PC-3 (cell line): ENCODE measurements at places on chromosomes 7 and 10. TPM values are rescaled to one million over a fixed set of nuclear protein-coding genes. Genes with fewer than 3 reads are reported as not detected.

The CYP3A4 gene
- total RNA-seq = not detected in 2 replicates

The ADAM8 gene
- total RNA-seq = 113 and 147 TPM in 2 replicates

The TES gene
- 120 and 128 TPM in 2 replicates for total RNA-seq

The MGMT gene
- 19.8 and 21.8 TPM in 2 replicates for total RNA-seq

The TAS2R40 gene
- total RNA-seq = not detected in 2 replicates

The ERV3-1 gene
- 4.7 and 8.6 TPM in 2 replicates for total RNA-seq

The PDE6C gene
- not detected in 2 replicates for total RNA-seq

The MYPN gene
- 6.0 and 7.1 TPM in 2 replicates for total RNA-seq

The TMEM140 gene
- total RNA-seq = 0.52 TPM in 1 of 2 replicates, not detected in the other

GRCh38 chr7:19692111-19692828 lies 16.6 kb downstream of the POLR1F start:
- no peak for DNase-seq

DNA sequence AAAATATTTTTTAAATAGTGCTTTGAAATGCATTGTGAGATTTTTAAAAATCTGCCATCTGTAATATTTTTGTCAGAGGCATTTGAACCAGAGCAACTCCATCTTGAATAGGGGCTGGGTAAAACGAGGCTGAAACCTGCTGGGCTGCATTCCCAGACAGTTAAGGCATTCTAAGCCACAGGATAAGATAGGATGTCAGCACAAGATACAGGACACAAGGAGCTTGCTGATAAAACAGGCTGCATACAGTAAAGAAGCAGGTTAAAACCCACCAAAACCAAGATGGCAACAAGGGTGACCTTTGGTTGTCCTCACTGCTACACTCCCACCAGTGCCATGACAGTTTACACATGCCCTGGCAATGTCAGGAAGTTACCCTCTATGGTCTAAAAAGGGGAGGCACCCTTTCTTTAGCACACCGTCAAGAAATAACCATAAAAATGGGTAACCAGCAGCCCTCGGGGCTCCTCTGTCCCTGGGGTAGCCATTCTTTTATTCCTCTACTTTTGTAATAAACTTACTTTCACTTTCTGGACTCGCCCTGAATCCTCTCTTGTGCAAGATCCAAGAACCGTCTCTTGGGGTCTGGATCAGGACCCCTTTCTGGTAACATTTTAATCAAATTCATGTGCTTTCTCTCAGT lies 273.7 kb downstream of the SEMA3D start:
- DNase-seq = peak; percentile 17

DNA sequence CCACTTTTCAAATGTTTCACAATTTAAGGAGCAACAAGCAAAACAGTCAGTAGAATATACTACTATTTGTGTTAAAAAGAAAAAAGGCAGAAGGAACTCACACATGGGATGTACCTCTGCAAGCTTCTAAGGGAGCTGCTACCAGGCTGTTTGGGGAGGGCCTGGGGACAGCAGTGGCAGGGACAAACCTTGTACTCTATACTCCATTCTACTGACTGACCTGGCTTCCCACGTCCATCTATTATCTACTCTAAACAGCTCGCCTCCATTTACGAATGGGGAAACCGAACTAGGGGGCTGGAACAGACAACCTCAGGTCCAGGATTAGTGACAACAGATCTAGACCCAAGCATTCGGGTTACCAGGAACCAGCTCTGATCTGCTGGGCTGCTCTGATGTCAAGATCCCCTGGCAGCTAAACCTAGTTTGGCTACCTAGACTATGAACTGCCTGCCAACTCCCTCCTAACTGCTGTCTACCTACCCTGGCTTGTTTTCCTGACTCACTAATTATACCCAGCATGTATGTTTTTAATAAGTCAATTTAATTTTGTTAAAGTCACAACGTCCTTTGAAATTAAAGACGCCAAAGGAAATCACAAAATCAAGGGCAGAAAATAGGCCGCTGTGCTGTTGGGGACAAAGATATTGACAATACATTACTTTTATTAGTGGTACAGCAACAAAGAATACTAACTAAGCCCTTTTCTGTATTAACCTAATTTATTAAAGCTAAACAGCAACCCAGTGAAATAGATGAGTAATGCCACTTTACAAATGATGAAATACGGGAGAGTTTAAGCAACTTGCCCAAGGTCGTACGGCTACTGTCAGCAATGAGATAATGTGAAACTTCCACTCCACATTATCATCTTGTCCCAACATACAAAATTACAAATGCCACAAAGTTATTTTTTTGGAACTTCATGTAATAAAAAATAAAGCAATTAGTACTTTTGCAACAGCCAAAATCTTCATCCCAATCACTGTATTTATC lies 5.3 kb downstream of the PSAP start:
- DNase-seq = no peak

DNA sequence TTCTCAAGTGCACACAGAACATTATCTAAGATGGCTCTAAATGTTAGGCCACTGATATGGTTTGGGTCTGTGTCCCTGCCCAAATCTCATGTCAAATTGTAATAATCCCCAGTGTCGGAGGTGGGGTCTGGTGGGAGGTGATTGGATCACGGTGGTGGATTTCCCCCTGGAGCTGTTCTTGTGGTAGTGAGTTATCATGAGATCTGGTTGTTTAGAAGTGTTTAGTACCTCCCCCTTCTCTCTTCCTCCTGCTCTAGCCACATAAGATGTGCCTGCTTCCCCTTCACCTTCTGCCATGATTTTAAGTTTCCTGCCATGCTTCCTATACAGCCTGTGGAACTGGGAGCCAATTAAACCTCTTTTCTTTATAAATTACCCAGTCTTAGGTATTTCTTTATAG lies 11.2 kb upstream of the GSTK1 start:
- no peak for DNase-seq

DNA sequence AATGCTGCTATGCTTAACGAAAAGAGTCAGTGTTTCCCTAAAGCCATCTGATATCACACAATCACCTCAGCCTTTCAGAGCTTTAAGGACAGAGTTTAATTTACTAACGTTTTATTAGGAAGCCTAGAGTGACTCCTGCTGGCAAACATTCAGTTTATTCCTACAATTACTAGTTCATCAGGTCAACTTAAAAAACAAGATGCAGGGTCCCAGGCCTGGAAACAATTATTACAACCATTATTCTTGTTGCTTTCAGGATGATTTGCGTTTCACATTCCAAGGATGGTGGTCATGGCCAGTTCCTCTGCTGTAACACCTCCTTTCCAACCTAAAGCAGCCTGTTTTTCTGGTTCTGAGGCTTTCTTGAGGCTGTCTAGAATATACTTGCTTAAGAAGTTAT lies 1.5 kb upstream of the FAM53B start:
- DNase-seq = peak; percentile 76

DNA sequence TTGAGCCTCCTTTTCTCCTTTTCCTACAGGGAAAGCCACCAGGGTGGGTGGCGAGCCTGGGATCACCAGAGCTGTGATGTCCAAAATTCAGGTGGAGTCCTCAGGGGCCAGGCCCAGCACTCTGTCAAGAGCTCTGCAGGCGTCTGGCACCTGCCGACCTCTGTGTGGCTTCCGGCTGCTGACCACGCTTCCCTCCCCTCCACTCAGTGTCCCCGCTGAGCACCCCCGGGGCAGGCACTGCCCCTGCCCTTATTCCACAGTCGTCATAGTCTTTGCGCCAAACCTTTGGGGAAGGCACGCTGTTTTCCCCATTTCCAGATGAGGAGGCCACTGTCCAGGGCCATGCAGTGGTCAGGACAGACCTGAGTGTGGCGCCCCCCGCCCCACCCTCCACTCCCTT lies 7.5 kb downstream of the MTG1 start:
- DNase-seq = no peak

GRCh38 chr7:31466036-31466435 lies 47.9 kb upstream of the ITPRID1 start:
- DNase-seq = no peak

DNA sequence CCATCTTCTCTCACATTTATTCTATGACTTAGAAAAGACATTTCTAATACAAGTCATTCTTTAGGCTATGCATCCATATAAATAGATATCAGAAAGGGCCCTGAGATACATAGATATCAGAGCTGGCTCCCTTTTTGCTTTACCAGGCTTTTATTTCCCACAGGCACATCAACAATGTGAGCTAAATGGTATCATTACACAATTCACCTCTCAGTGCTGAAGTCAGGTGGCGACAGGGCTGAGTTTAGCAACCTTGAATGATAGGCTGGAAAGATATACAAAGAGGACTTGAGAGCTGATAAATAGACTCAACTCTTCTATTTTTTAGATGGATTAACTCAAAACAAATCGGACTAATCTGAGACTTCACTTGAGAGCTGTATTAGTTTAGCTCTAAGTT lies 189.2 kb upstream of the COL1A2 start:
- DNase-seq = no peak

GRCh38 chr7:9945131-9945530 lies 1028.5 kb upstream of the PHF14 start:
- no peak for DNase-seq

GRCh38 chr7:111853201-111853990 lies 291.1 kb upstream of the IMMP2L start:
- no peak for DNase-seq

DNA sequence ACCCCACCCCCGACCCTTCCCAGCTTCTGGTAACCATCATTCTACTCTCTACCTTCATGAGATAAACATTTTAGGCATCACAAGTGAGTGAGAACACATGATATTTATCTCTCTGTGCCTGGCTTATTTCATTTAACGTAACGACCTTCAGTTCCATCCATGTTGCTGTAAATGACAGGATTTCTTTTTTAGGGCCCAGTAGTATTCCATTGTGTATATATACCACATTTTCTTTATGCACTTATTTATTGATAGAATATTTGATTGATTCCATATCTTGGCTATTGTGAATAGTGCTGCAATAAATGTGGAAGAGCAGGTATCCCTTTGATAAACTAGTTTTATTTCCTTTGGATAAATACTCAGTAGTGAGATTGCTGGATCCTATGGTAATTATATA lies 112.7 kb downstream of the CREB5 start:
- DNase-seq = no peak

DNA sequence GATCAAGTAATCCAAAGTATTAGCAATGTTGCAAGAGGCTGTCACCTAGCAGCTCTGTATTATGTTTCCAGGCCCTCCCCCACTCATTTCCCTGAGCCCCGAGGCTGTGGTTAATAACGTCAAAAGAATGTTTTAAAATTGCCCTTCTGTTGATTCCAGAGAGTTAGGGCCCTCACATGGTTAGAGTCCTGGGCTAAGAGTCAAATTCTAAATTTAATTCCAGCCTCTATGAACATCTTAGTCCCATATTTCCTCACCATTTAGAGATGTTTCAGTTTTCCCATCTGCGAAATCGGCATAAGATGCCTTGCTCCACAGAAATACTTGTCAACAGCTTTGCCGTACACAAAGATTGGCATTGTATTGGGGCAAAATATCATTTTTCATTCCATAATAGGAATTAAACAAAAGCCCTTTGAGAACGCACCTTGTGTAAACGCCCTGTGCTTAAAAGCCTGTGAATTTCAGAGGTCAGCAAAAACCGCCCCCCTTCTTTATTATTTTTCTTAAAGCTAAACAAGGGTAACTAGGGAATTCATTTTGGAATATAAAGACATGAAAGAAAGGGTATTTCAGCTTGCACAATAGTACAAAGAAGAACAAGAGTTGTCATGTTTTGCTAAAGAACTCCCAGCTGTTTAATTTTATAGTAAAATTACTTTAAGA lies 135.8 kb downstream of the ARID5B start:
- peak; percentile 100 for DNase-seq

GRCh38 chr10:35554461-35555056 lies 50.6 kb upstream of the GJD4 start:
- DNase-seq = no peak

DNA sequence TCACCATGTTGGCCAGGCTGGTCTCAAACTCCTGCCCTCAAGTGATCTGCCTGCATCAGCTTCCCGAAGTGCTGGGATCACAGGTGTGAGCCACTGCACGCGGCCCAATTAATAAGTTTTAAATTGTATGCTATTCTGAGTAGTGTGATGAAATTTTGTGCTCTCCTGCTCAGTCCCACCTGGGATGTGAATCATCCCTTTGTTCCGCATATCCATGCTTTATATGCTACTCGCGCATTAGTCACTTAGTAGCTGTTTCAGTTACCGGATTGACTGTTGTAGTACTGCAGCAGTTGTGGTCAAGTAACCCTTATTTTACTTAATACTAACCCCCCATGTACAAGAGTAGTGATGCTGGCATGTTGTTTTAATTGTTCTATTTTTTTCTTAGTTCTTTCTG lies 47.3 kb upstream of the OIT3 start:
- peak; percentile 100 for DNase-seq

DNA sequence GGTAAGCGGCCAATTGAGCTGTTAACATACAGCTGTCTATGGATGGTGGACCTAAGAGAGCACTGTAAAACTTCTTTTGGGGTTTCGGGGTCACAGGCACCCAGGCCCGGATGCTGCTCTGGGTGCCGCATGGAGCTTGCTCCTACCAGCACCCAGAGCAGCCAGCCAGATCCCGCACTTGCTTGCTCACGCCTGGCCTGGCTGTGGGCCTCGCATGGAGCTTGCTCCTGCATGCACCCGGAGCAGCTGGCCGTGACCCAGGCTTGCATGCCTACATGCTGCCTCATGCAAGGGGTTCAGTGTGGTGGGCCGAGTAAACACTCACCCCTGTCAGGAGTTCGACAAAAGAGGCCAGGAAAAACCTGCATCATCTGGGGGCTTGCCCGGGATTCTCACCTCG lies 896.9 kb downstream of the SORCS1 start:
- DNase-seq = no peak

DNA sequence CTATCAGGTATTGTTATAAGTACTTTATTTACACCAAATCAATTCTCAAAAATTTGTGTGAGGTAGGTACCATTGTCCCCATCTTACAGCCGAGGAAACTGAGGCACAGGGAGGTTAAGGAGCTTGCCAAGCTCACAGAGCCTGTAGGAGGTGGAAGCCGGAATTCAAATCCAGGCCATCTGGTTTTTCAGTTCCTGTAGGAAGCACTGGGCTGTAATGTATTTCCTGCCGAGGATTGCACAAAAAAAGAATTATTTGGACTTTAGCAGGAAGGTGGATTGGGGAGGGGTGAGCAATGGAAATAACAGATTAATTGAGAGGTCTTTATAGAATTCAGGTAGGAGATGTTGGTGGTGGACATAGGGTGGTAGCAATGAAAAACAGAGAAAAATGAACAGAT lies 315.3 kb upstream of the AUTS2 start:
- no peak for DNase-seq

DNA sequence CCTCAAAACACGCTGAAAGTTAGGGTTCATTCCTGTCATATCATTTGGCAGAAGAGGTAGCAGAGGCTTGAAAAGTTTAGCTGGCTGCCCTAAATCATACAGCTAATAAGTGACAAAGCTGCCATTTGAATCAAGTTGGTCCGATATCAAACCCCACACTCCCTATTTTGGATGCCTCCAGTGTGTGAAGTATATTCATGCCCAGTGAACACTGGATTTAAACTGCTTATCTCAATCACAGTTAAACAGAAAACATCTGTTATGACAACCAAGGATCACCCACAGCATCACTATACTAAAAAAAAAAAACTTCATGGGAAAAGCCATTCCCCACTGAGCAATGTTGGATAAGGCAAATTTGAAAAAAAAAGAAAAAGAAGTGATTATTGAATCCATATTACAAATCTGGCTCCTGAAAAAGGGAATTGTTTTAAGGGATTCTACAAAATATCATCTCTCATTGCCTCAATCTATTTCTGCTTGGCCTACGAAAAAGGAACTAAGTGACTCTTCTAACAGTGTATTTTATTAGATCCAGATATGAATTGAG lies 48.3 kb downstream of the ABCB1 start:
- no peak for DNase-seq

- peak; percentile 47 for DNase-seq
Observed at GRCh38 chr10:96719850-96720421, 378 bp downstream of the PIK3AP1 start.
